ENCODE measurements at places on chromosomes 1 and 21.
A peak's percentile ranks its signal among the peaks of the same experiment; 100 is the strongest.

- no peak for DNase-seq
Measured at GRCh38 chr1:89986020-89986419, 8.9 kb upstream of the ZNF326 start.

DNA sequence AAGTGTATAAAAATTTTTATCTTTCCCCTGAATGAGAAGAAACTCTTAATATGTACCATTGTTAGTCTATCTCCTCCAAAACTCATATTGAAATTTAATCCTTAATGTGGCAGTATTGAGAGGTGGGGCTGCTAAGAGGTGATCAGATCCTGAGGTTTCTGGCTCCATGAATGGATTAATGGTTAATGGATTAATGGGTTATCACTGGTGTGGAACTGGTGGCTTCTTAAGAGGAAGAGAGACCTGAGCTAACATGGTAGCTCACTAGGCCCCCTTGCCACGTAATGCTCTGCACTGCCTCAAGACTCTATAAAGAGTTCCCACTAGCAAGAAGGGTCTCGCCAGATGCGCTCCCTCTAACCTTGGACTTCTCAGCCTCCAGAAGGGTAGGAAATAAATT, 70.6 kb upstream of the ZBTB18 start:
- no peak for DNase-seq

DNA sequence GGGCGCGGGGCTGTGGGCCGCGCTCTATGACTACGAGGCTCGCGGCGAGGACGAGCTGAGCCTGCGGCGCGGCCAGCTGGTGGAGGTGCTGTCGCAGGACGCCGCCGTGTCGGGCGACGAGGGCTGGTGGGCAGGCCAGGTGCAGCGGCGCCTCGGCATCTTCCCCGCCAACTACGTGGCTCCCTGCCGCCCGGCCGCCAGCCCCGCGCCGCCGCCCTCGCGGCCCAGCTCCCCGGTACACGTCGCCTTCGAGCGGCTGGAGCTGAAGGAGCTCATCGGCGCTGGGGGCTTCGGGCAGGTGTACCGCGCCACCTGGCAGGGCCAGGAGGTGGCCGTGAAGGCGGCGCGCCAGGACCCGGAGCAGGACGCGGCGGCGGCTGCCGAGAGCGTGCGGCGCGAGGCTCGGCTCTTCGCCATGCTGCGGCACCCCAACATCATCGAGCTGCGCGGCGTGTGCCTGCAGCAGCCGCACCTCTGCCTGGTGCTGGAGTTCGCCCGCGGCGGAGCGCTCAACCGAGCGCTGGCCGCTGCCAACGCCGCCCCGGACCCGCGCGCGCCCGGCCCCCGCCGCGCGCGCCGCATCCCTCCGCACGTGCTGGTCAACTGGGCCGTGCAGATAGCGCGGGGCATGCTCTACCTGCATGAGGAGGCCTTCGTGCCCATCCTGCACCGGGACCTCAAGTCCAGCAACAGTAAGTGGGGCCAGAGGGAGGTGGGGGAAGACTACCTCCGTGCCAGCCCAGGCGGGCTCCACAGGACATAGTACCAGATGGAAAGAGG, 808 bp downstream of the MAP3K21 start:
- DNase-seq = peak; percentile 47

- no peak for DNase-seq
Measured at GRCh38 chr21:43853851-43854772, 10.9 kb upstream of the AGPAT3 start.

DNA sequence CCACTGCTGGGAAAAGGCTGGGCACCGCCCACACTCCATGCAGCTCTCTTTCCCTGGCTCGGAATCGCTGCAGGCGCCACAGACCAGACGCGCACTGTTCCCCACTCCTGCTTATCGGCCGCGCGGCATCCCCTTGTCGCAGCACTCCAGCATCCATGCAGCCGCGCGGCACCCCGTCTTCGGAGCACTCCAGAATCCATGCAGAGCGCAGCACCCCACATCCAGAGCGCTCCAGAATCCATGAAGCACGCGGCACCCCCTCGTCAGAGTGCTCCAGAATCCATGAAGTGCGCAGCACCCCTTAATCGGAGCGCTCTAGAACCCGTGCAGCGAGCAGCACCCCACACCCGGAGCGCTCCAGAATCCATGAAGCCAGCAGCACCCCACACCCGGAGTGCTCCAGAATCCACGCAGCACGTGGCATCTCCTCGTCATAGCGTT, 9.5 kb downstream of the TFF3 start:
- DNase-seq = peak; percentile 8
